ENCODE measurements at places on chromosomes 7 and 10.
A peak's percentile ranks its signal among the peaks of the same experiment; 100 is the strongest.

DNA sequence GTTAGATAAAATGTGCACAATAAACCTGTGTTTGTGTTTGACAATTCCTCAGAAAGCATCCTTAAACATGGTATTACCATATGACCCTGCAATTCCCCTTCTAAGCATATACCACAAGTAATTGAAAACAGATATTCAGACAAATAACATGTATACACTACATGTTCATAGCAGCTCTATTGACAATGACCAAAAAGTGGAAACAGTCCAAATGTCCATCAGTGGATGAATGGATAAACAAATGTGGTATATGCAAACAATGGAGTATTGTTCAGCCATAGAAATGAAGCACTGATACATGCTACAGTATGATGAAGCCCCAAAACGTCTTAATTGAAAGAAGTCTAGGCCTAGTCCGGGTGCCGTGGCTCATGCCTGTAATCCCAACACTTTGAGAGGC is 280.1 kb downstream of the OTUD1 start:
- no peak overlapping the region for H3K27ac ChIP-seq
- peaks cover 9% of the 10 kb centered on the region for H3K27me3 ChIP-seq
- no peak for DNase-seq
- H3K36me3 ChIP-seq = no peaks in the 10 kb centered on the region

DNA sequence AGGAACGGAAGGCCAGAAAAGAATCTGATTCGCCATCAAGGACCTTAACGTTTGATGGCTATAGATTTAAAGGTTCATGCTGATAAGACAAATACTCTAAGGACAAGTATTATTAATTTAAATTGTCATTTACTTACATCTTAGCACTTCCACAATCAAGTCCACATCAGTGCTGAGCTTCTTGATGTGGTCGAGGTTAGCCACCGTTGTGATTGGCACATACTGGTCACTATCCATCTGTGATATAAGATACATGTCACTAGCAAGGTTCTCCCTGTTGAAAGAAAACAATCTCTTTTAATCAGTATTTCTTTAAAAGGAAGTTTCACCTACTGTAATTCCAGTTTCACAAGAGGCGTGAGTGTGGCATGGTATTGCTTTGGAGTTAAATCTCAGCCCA is 88.7 kb downstream of the LARP4B start:
- peaks cover 47% of the 10 kb centered on the region for H3K36me3 ChIP-seq
- peak overlapping the region; percentile 83 for H3K27ac ChIP-seq
- peaks cover 31% of the 10 kb centered on the region for H3K4me1 ChIP-seq
- no peak for DNase-seq

- DNase-seq = no peak
- no peaks in the 10 kb centered on the region for H3K27me3 ChIP-seq
- no peak overlapping the region for H3K27ac ChIP-seq
- no peak overlapping the region for H3K4me3 ChIP-seq
Observed at GRCh38 chr7:15813448-15813847, 127.0 kb upstream of the MEOX2 start.

- DNase-seq = peak; percentile 58
- H3K4me3 ChIP-seq = no peak overlapping the region
- peaks cover 28% of the 10 kb centered on the region for H3K4me1 ChIP-seq
- no peak overlapping the region for H3K27ac ChIP-seq
- no peaks in the 10 kb centered on the region for H3K27me3 ChIP-seq
- peaks cover 57% of the 10 kb centered on the region for H3K36me3 ChIP-seq
Observed at GRCh38 chr10:11164803-11165590, 147.3 kb downstream of the CELF2 start.

DNA sequence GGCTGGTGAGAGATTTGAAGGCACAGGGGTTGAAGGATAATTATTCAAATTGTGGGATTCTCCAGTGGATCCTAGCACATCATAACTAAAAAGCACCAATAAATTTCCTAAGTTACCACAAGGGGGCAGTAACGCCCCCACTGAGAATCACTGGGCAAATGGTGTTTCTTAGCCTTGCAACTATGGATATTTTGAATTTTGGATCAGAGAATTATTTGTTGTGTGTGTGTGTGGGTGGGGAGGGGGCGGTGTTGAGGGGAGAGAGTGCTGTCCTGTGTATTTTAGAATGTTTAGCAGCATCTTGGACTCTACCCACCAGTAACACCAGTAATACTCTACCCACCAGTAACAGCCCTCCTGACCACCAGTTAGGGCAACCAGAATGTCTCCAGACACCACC is 63.3 kb upstream of the PRKG1 start:
- no peaks in the 10 kb centered on the region for H3K36me3 ChIP-seq
- DNase-seq = no peak
- no peak overlapping the region for H3K27ac ChIP-seq
- H3K4me3 ChIP-seq = no peak overlapping the region

DNA sequence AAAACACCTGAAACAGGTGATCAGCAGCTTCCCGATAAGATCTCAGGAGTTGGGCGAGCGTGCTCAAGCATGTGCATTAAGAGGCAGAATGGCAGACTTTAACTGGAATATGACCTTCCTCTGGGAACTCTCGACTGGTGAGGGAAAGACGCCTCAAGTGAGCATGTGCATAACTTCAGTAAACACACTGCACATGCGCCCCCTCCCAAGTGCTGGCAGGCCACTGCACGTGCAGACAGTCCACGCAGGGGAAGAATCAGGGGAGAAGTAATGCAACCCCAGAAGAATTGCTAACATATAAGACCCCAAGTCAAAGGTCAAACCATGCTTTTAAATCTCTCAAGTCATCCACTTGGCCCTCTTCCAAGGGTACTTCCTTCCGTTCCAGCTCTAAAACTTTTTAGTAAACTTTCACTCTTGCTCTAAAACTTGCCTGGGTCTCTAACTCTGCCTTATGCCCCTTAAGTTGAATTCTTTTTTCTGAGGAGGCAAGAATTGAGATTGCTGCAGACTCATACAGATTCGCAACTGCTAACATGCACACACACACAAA is 541.0 kb downstream of the TNS3 start:
- H3K4me3 ChIP-seq = no peak overlapping the region
- H3K36me3 ChIP-seq = no peaks in the 10 kb centered on the region
- no peak overlapping the region for H3K27ac ChIP-seq

GRCh38 chr10:59372543-59372942 is 10.2 kb upstream of the FAM13C start:
- H3K27me3 ChIP-seq = no peaks in the 10 kb centered on the region
- H3K36me3 ChIP-seq = peaks cover 3% of the 10 kb centered on the region
- no peak overlapping the region for H3K4me3 ChIP-seq
- no peak for DNase-seq
- no peaks in the 10 kb centered on the region for H3K4me1 ChIP-seq
- no peak overlapping the region for H3K27ac ChIP-seq

GRCh38 chr10:71755179-71755879 is 18.0 kb downstream of the VSIR start:
- no peaks in the 10 kb centered on the region for H3K27me3 ChIP-seq
- no peak for DNase-seq
- H3K4me3 ChIP-seq = no peak overlapping the region
- peak overlapping the region; percentile 73 for H3K27ac ChIP-seq

GRCh38 chr7:142529591-142529990 is 219.7 kb upstream of the PRSS1 start:
- no peak overlapping the region for H3K4me3 ChIP-seq
- H3K4me1 ChIP-seq = no peaks in the 10 kb centered on the region
- no peaks in the 10 kb centered on the region for H3K36me3 ChIP-seq
- H3K27me3 ChIP-seq = peaks cover 5% of the 10 kb centered on the region
- no peak for DNase-seq

- H3K4me1 ChIP-seq = no peaks in the 10 kb centered on the region
- peaks cover 26% of the 10 kb centered on the region for H3K27me3 ChIP-seq
- no peak overlapping the region for H3K27ac ChIP-seq
- H3K36me3 ChIP-seq = no peaks in the 10 kb centered on the region
- no peak for DNase-seq
Observed at GRCh38 chr7:132750096-132750495, 173.8 kb upstream of the PLXNA4 start.

- H3K36me3 ChIP-seq = no peaks in the 10 kb centered on the region
- H3K27me3 ChIP-seq = peaks cover 26% of the 10 kb centered on the region
- no peaks in the 10 kb centered on the region for H3K4me1 ChIP-seq
Observed at GRCh38 chr10:93124580-93125318, 51.1 kb downstream of the CYP26A1 start.

- no peak overlapping the region for H3K4me3 ChIP-seq
- no peak overlapping the region for H3K27ac ChIP-seq
- H3K4me1 ChIP-seq = no peaks in the 10 kb centered on the region
- no peak for DNase-seq
Observed at GRCh38 chr7:132377015-132377414, 199.3 kb downstream of the PLXNA4 start.

- no peak overlapping the region for H3K4me3 ChIP-seq
- H3K4me1 ChIP-seq = peaks cover 3% of the 10 kb centered on the region
- DNase-seq = no peak
- H3K27me3 ChIP-seq = no peaks in the 10 kb centered on the region
Observed at GRCh38 chr7:42492920-42493319, 255.9 kb upstream of the GLI3 start.

GRCh38 chr7:148621563-148621962 is 31.0 kb downstream of the C7orf33 start:
- no peak for DNase-seq
- H3K36me3 ChIP-seq = no peaks in the 10 kb centered on the region
- no peak overlapping the region for H3K4me3 ChIP-seq
- H3K27ac ChIP-seq = no peak overlapping the region

DNA sequence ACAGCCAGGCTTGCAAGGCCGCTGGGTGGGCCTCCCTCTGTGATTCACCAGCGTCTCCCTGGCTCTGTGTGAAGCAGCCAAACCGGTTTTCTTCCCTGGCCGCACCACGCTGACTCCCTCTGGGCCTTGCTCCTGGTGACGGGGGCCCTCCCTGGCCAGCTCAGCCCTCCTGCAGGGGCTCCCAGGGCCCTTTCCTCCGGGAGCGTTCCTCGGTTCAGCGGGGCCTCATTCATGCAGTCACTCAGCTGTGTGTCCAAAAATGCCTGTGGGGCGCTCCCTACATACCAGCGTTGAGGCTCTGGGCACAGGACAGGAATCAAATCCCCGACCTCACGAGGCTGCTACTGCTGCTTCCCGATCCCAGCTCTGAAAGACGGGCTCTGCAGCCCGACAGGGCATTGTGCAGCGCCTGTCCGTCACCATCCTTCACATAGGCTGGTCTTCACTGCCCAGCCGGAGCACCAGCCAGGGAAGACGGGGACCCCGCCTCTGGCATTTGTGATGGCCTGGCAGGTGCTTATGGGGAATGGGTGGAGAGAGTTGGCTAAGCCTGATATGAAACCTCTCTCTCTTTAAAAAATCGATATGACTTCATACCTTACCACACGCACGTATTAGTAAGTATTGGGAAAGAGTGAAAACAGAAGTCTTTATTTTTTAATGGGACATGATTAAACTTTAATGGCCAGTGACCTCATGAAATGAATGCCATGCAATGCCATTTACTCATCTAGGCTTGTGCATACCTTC is 110.0 kb upstream of the SHH start:
- no peak overlapping the region for H3K27ac ChIP-seq
- H3K4me3 ChIP-seq = no peak overlapping the region
- no peaks in the 10 kb centered on the region for H3K4me1 ChIP-seq
- no peaks in the 10 kb centered on the region for H3K36me3 ChIP-seq
- no peaks in the 10 kb centered on the region for H3K27me3 ChIP-seq

DNA sequence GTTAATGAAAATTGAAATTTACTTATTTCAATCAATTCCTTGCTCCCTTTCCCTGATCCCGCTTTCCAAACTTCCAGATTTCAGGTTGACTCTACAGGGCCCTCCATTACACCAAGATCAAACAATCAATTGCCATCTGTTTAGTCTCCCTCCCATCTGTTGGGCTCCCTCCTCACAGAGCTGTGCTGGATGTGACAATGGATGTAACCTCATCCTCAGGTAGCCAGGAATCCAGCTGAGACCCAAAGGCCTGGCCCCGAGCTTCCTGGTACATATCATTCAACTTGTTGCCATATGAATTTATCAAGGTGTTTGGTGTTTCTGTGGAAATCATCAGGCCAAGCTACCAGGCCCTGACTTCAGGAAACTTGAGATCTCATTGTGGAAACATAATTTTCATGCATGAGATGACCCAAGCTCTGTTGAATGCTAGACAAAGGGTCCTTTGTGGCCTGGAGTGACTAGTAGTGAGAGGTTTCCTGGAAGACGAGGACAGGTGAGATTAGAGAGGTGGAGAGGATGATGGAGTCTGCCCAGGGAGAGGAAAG is 148.6 kb upstream of the PDE1C start:
- H3K4me1 ChIP-seq = no peaks in the 10 kb centered on the region
- DNase-seq = no peak
- H3K27ac ChIP-seq = no peak overlapping the region
- no peak overlapping the region for H3K4me3 ChIP-seq
- H3K36me3 ChIP-seq = no peaks in the 10 kb centered on the region

DNA sequence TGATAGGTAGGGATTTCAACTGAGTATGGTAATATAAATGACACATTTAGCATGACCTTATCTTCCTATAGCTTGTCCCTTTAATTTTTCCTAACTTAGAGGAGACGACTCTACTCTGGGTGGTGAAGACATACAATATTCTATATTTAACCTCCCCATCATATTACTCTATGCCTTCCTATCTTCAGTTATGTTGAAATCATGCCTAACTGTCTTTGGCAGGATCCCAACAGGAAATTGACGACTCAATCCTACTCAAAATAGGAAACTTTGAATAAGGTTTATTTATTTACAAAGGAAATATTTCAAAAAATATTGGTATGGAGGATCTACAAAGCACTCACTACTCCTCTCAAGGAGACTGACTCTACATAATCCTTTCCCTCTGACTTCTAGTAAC is 24.1 kb upstream of the SEMA3A start:
- no peak overlapping the region for H3K27ac ChIP-seq
- peaks cover 3% of the 10 kb centered on the region for H3K36me3 ChIP-seq
- no peak for DNase-seq
- H3K4me3 ChIP-seq = no peak overlapping the region
- no peaks in the 10 kb centered on the region for H3K27me3 ChIP-seq

DNA sequence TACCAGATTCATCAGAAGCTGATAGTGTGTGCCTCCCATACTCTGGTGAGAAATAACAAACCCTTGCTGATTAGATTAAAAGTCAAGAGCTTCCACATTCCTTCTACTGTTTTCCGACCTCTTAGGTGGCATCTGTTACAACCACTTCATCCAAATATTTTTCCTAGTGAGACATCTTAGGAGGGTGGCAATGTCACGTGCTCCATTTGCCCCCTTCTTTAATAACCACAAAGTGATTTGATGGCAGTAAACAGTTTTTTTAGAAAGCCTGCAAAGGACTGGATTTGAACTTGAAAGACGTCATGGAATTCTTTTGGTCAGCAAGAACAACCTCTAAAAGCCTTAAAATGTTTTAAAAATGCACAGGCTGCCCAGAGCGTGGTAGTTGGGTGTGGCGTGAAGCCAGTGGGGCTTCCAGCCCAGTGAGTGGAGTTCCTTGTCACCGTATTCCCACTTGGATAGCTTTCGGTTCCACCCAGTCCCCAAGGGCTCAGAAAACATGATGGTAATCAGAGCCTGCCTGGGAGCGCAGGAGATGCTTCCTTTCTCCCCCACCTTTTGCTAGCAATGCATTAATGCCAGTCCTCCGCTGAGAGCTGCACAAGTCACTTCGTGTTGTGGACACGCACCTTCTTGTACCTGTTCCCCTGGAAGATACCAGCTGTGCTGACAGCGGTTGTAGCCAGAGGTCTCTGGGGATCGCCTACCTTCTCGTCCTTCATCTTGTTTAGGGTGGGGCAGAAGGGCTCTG is 256.4 kb downstream of the KIAA1217 start:
- H3K36me3 ChIP-seq = no peaks in the 10 kb centered on the region
- no peak overlapping the region for H3K27ac ChIP-seq
- no peak overlapping the region for H3K4me3 ChIP-seq
- no peak for DNase-seq
- no peaks in the 10 kb centered on the region for H3K27me3 ChIP-seq
